ENCODE measurements at places on chromosomes 1 and 21.

GRCh38 chr1:110956586-110956985 is 7.1 kb downstream of the LRIF1 start:
- DNase-seq: no peak

GRCh38 chr1:12244585-12244984 is 14.8 kb downstream of the VPS13D start:
- no peak for DNase-seq

DNA sequence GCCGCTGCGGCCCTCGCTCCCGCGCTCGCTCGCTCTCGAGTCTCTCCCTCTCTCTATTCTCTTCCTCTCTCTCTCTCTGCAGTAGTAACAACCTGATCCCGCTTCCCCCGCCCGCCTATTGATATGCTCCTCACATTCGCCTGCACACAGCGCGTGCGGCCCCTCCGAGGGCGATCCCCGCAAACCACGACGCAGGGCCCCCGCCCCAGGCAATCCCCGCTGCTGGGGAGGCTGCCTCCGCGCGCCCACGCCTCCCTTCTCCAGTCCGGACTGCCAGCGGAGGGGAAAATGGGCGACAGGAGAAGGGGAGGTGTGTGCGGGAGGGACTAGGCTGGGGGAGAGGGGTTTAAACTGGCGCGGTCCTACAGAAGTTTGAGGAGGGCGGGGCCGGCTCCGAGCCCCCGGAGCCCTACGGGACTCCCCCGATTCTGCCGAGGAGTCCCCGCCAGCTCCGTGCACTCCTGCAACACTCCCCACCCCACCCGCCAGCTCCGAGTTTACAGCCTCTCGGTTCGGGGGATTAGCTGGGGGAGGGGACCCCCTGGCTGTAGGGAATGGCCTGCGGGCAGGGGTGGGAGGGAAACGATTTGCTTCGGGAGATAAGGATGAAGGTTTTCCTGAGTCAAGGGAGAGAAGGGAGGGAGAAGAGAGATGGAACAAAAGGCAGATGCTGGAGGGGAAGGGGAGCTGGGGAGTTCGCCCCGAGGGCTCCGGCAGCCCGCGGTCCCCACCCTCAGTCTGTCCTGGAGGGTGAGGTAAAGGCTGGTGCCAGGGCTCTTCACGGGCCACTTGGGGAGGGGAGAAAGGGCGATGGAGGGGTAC is 66.6 kb downstream of the SYT2 start:
- DNase-seq: no peak

GRCh38 chr1:15331734-15332133 is 78.0 kb upstream of the EFHD2 start:
- DNase-seq: no peak

- peak; percentile 22 for DNase-seq
Measured at GRCh38 chr1:66315671-66316070, 218.3 kb upstream of the SGIP1 start.

DNA sequence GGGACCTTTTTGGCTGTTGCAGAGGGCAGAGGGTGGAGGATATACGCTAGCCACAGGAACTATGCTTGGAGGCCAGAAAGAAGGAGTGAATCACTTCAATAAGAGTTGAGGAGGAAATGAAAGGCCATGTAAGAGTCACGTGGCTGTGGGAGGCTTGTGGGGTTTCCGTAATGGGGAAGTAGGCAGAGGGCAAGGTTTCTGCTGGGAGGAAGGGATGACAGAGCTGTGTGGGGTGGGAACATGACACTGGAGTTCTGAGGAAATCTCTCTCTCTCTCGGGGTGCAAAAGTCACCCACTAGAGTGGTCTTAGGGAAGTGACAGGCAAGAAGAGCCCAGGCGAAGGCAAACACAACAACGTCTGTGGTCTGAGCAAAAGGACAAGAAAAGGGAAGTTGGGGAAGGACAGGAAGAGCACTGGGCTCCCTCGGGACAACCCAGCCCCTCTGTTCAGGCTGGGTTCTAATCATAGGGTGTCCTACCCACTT is 3.9 kb upstream of the CD1C start:
- DNase-seq: no peak
